Sigmoid colon (tissue), 7 donors: ENCODE measurements at places on chromosomes 7 and 10. TPM values are rescaled to one million over a fixed set of nuclear protein-coding genes. Genes with fewer than 3 reads are reported as not detected.

Gene TCAF1
- 56.8 TPM for total RNA-seq

Gene CALML5
- not detected for total RNA-seq

Gene SEPTIN7
- total RNA-seq, result 256 TPM

Gene INHBA
- 3.7 TPM for total RNA-seq

Gene STK31
- not detected for total RNA-seq

Gene KCNIP2
- total RNA-seq, result 3.3 TPM

Gene DMTF1
- 82.9 TPM for total RNA-seq

Gene TMEM270
- not detected for total RNA-seq

Gene ADCYAP1R1
- total RNA-seq, result 18.7 TPM

Gene PANK1
- 6.1 TPM for total RNA-seq

Gene TLX1
- not detected for total RNA-seq

Gene STOX1
- 0.41 TPM for total RNA-seq

Gene TCERG1L
- total RNA-seq, result not detected

Gene HMX2
- total RNA-seq, result not detected

Gene LMOD2
- not detected for total RNA-seq

Gene GNAT3
- not detected for total RNA-seq

Gene DPY19L1
- total RNA-seq, result 17.1 TPM

Gene SOSTDC1
- 8.7 TPM for total RNA-seq

Gene TFR2
- total RNA-seq, result not detected

Gene MBL2
- total RNA-seq, result not detected

Gene HPSE2
- 11.8 TPM for total RNA-seq

Gene SPDYE9
- not detected for total RNA-seq

Gene CTAGE6
- total RNA-seq, result not detected

Gene KEL
- total RNA-seq, result 0.28 TPM

Gene KLF14
- not detected for total RNA-seq

Gene HOXA2
- 4.3 TPM for total RNA-seq

Gene C10orf90
- total RNA-seq, result not detected

Gene NAMPT
- total RNA-seq, result 53.2 TPM
